ENCODE measurements at places on chromosomes 7 and 10.

GRCh38 chr10:103757531-103758293, 97.7 kb downstream of the SH3PXD2A start:
- DNase-seq: no peak

- no peak for DNase-seq
These were observed 27.8 kb downstream of the RHEB start for GRCh38 chr7:151491859-151492258.

GRCh38 chr10:44828508-44829142, 82.5 kb upstream of the TMEM72 start:
- DNase-seq: no peak

DNA sequence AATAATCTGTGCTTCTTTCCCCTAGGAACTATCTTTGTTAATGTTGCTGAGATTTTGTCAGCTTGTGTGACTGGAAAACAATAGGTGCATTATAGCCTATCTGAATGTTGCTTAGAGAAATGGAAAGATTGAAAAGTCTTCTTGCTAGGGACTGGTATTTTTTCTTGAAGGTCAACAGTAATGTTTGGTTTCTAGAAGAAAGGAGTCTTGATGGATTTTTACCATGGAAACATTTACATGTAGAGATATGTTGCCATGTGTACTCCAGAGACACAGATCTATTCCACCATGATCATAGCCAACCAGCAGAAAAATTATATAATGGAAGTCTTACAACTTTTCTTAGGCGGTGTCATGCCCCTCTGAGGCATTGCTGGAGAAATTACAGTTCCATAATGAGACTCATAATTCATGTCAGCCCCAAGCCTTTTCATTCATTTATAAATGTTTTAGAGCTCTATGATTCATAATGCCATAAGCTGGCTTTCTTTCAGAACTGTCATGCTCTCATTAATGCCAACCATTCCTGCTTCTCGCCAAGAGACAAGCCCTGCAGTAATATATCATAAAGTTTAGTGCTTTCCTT, 175.1 kb upstream of the PTPRZ1 start:
- no peak for DNase-seq

- no peak for DNase-seq
These were observed 39.3 kb upstream of the CDK6 start for GRCh38 chr7:92875719-92876118.

DNA sequence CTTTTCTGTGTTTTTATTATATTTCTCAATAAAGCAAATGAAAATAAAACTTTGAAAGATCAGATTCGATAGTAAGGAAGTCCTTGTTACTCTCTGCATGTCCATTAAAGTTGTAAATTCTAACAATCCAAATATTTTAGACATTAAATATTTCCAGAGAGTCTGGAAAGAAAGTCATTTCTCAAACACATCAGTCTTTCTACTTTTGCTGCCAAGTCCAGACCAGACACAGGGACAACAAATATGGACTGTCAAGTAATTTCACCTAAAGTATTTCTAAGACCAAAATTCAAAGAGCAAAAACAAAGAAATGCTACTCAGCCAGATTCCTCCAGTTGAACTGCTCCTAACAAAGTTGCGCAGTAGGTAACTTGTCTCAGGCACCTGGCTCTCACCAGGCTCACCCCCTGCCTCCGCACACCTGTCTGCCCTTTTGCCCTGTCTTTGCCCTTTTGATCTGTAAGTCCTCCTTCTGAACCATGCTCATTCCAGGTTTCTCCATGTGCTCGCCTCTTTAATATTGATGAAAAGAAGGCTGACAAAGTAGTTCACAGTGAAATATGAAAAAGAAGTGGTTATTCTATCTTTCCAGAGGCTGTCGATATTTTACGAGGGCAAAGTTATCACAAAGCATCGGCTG, 300.5 kb downstream of the C7orf25 start:
- no peak for DNase-seq

DNA sequence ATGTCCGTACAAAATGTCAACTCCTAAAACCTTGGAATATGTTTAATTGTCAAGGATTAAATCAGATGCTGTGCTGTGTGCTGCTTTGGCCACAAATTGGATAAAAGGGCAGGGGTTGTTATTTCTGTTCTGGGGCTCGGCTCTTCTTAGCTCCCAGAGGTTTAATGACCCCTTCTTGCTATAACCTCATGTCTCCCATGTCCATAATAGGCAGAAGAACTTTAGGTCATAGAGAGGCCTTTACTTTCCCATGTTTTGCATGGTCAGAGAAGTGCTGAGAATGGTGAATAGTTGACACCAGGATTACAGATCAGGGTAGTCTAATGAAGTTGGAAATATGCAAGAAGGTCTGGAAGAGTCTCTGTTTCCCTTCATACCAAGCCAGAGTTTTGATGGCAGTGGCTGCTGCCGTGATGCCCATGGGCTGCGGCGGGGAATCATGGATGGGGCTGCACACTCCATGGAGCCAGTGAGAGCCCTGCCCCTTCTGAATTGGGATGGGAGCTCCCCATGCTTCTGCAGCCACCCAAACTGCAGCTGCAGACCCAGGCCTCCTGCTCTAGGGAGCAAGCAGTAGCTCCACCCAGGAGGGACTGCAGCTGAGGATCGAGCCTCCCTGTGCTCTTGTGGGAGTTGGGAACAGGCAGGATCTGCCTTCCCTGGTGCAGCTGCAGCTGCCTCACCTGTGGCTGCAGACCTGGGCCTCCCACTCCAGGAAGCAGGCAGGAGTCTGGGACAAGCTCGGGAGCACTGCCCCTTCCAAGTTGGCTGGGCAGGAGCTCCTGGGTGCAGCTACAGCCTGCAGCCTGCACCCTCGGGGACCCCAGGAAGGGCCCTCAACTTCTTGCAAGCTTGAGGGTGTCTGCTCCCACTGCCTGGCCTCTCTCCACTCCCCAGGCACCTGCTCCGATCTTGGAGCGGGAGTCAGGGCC, 23.1 kb upstream of the STEAP4 start:
- no peak for DNase-seq

- no peak for DNase-seq
These were observed 149.9 kb downstream of the SFMBT2 start for GRCh38 chr10:7260912-7261311.

DNA sequence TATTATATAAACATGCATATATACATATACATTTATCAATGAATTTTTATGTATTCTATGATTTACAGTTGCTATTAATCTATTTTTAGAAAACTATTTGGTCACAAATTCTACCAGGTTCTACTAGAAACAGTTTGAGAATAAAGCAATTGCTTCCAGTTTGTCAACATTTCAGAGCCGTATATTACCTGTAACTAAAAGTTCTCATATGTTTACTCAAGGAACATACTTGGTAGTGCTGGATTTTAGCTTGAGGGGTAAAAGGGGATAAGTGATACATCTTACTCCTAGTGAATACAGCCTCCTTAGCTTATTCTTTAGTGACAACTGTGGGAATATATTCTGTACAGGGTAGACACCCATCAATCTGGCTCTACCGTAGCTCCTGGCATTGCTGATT, 1590.5 kb upstream of the LRRTM3 start:
- DNase-seq: no peak

DNA sequence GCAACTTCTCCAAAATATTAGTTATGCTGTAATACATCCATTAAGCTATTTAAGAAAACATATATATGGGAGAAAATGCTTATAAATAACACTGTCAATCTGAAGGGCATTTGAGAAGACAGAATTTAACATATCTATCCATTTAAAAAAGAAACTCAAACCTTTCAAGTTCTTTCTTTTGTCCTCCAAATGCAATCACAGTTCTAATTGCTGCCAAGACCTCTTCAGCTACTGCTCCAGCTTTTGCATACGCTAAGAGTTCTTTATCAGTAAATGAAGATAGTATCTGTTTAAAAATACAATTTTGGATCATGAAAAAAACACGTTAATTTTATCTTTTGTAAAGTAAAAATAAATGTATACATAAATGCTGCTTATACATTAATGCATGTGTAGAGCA, 39.6 kb downstream of the ABCB1 start:
- no peak for DNase-seq

- DNase-seq: no peak
These were observed 159.3 kb downstream of the BMPER start for GRCh38 chr7:34064519-34065158.

DNA sequence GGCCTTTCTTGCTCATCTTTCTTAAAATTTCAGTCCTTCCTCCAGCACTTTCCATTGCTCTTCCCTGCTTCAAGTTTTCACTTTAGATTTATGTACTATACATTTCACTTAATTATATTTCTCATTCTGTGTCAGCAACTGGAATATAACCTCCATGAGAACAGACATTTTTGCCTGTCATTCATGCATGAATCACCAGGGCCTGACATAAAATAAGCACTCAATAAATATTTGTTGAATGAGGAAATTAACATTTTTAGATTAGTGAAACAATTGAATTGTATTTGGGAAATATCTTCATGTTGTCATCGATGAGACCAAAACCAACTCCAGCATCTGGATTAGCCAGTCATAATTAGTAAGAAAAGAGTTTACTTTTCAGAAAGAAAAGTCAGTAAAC, 6.1 kb downstream of the SAMD9L start:
- DNase-seq: no peak

DNA sequence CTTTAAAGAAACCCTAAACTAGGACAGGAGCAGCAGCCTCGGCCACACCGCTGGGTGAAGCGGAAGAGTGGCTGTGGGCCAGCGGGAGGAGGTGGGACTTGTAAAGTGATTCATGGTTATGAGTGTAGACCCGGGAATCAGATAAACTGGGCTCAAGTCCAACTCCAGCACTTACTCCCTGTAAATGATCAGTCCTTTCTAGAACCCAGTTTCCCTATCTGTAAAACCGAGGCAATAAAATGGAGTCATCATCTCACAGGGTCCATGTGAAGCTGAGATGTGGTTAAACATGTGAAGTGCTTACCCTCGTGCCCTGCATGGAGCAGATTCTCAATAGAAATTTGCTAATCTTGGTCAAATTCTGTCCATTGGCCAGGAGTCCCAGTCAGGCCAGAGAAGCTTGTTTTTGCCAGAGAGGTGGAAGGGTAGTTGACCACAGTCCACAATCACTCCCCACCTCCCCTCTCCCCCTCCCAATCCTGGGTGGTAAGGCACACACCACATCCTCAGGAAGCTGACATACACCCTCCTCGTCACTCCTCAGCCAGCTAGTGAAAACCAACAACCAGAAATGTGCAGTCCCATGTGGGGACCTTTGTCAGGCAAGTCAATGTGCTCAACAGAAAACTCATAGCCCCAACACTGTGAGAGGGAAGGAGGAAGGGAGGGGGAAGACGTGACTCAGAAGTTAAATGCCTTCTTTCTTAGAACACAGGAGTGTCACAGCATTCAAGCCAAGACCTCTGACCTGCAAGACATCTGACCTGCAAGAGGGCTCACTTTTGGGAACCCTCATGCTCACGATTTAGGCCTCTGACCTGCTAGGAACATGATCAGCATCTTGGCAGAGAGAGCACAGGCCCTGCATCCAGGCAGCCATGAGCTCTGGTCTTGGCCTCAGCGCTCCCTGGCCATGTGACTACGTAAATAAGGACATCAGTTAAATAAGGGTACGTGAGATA, 145.1 kb downstream of the PLXNA4 start:
- DNase-seq: peak; percentile 13

DNA sequence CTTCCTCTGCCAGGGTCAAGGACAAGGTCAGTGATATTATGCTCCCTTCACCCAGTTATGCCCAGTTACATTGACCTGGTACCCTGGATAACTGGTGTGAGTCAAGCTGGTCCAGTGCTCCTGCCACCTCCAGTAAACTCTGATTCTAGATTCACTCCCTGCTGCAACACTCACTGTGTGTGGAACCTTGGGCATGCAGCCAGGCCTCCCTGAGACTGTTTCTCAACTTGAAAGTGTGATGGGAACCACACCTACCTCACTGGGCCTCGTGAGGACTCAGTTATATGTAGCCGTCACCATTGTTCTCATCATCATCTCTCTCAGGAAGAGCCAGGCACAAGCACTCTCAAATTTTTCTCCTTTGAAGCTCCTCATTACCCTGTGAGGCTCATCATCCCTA, 935 bp upstream of the ZNF736 start:
- DNase-seq: no peak

DNA sequence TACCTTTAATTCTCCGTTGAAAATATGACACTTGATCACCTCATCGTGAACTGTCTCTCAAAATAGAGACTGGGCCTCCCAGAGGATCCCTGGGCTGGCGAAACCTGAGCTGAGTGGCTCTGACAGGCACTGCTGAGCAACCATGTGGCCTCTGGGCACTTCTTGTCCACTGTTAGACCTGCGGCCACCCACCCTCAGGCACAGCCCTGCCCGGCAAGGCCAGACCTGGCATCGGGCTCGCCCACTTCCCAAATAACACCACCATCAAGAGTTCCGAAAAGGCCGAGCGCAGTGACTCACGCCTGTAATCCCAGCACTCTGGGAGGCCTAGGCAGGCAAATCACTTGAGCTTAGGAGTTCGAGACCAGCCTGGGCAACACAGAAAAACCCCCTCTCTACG, 82.5 kb downstream of the COBL start:
- DNase-seq: no peak

- no peak for DNase-seq
These were observed 170.6 kb downstream of the PRKG1 start for GRCh38 chr10:51244748-51245490.

- DNase-seq: no peak
These were observed 2.0 kb downstream of the LCOR start for GRCh38 chr10:96834120-96834519.

- no peak for DNase-seq
These were observed 192.9 kb upstream of the SH2B2 start for GRCh38 chr7:102093599-102094315.

DNA sequence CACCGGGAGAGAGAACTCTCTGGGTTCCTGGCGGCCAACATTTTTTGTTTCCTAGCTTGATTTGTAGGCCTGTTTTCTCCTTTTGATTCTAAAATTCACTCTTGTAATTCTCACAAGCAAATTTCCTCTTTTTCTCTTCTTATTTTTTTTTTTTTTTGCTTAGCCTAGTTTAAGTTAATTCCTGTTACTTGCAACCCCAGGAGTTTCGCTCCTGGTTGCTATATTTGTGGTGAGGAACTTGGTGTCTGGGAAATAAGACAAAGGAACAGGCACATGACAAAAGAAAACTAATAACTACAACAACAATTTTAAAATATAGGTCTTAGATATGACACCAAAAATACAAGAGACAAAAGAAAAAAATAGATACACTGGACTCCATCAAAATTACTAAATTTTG, 6.7 kb downstream of the AOAH start:
- DNase-seq: no peak

- no peak for DNase-seq
These were observed 364.7 kb downstream of the CTNNA3 start for GRCh38 chr10:67331121-67331910.

DNA sequence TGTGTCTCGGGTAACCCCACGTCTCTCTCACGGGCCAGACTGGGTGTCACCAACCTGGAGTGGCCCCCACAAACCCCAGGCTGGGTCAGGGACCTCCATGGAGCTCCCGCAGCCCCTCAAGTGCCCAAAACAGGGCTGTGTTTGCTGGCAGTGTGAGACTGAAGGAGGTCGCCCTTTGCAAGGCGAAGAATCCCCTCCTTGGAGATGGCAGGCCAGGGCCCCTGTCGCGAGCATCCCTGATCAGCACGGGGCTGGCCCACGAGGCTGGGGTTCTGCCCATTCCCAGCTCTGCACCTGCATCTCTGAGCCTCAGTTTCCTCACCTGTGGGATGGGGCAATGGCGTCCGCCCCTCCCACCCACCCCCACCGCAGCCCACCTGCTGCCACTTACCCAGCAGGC, 62.4 kb downstream of the SLC29A4 start:
- no peak for DNase-seq

Measured in stimulated activated CD4-positive, alpha-beta T cell treated with anti-CD3 and anti-CD28 coated beads, TNF-alpha, amount 100 ng/mL, for 1 hour (primary cell).